Lung microvascular endothelial cell (primary cell): ENCODE measurements at places on chromosomes 2 and 18. TPM values are rescaled to one million over a fixed set of nuclear protein-coding genes. Genes with fewer than 3 reads are reported as not detected.
A peak's percentile ranks its signal among the peaks of the same experiment; 100 is the strongest.

DNA sequence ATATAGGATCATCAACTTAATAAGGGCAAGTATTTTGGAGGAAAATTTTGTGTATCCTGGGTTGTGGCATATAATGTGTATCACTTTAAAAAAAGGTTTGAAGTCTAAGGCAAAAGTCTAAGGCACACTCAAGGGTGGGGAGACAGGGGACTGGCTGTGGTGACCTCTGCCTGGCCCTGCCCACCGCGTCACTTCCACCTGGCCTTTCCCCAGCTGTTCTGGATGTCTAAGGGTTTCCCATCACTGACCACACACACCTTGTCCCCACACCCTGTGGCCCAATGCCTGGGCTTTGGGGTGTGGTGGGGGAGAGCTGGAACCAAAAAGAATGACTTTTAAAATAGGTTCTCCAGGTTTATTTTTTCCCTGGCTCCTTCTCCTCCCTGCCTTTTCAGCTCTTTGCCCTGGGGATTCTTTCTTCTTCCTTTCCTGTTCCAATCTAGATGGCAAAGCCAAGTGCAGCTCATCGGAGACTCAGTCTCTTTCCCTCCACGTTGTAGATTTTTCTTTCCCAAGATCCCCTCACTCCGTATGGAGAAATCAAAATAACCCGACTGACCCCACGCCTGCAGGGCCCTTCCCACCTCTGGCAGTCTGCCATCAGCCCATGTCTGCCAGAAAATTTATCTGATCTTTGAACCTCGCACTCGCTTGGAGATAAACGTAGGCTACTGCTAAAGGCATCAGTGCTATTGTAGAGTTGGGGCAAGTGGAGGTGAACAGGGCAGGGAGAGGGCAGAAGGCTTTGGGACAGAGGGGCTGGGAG, 257.2 kb downstream of the DYSF start:
- DNase-seq = peak; percentile 10

DNA sequence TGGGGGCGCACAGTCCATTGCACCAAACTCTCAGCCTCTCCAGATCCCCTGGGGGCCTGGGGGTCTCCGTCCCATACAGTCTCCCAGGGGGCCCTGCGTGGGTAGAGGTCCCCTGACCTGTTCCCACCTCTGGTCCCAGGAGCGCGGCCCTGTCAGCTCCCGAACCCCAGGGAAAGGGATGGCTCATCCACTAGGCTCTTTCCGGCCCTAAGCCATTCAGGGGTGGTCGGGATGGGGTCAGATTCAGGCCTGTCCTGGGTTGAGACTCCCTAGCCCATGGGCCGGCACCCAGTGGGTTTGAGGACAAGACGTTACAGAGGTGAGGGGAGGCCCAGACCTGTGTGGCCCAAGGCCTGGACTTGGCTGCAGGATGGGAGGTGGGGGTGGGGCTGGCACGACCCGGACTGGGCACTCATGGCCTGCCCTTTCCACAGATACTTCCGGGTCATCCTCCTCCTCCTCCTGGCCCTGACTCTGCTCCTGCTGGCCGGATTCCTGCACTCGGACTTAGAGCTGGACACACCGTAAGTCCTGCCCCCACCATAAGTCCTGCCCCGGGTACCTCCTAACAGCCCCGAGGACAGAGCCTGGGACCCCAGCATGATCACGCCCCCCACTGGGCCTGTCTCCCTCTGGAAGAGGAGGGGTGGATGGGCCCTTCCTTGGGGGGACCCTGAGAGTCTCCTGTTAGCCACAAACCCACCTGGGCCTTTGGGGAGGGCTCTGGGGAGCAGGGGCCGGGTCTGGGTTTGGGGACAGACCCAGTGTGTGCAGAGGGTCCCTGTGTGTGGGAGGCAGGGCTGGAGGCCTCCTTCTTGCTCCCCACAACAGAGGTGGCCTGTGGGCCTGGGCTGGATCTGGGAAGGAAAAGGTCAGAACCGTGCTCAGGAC, 10.1 kb upstream of the NEU4 start:
- no peak for DNase-seq

NYAP2 gene
- total RNA-seq = not detected in 2 replicates

B3GNT7 gene
- total RNA-seq = 4.4 and 20.4 TPM in 2 replicates

IL1RL2 gene
- total RNA-seq = 0.20 and 0.22 TPM in 2 replicates
